ENCODE measurements at places on chromosomes 1 and 21.

DNA sequence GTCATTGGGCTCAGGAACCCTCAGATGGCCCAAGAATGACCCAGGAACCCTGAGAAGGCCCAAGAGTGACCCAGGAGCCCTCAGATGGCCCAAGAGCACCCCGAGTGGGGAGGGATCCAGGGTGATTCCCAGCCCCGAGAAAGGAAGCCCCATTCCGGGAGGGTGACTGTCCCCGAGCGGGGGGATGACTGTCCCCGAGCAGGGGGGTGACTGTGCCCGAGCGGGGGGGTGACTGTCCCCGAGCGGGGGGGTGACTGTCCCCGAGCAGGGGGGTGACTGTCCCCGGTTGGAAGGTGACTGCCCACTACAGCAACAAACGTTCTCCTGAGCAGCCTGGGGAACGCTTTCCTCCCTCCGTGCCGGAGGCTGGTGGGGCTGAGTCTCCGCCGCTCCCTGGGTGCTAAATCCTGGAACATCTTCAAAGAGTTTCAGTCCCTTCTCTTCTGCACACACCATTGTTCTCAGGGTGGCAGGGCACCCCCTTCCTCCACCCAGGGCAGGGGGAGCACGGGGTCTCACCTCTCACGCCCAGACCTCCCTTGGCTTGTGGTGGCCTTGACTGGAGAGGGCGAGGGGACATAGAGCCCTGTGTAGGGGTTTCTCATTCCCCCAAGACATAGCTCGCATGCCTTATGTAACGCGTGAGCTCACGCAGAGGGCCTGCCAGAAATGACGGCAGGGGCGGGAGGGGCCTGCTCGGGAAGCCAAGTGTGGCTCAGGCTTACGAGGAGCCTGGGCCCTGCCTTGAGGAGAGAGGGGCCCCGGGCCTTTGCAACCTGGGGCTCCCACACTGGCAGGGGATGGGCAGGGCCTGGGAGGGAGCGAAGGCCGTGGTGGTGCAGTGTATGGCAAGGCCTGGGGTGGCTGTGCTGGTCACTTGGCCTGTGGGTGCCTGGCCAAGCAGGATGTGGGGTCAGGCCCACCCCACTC, 14.3 kb upstream of the SKI start:
- no peak for DNase-seq

DNA sequence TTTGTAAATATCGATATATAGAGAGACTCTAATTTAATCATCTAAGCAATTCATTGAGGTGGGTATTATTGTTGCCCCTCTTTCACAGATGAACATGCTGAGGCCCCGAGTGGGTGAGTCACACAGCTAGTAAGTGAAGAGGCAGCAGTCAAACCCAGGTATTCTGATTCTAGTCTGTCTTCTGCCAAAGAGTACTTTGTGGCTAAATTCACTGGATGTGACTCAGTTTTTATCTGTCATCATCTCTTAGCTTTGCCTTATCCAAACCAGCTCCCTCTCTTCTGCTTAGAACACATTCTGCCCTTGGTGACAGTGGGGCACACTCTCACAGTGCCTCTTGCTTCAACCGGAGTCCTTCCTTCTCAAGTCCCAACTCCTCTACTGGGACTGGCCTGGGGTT, 11.5 kb downstream of the FCRL5 start:
- no peak for DNase-seq

GRCh38 chr1:63027176-63027575, 243.2 kb downstream of the ATG4C start:
- no peak for DNase-seq

DNA sequence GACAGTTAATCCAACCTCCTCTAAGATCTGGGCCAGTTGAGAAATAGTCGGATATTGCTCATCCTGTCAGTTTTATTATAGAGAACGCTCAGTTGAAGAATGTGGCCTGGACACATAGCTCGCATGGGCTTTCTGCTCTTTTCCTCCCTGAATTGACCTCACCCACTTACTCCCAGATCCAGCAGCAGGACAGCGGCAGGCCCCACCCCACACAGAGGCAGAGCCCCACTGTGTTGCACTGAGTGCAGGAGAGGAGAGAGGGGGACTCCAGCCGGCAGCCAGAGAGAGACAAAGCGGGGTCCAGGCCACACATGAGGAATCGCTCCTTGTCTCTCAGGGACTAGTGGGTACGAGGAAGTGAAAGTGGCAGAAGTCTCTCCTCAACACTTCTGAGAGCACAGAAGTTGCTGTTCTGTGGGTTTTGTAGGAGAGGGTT, 78.6 kb downstream of the LAMC1 start:
- no peak for DNase-seq

DNA sequence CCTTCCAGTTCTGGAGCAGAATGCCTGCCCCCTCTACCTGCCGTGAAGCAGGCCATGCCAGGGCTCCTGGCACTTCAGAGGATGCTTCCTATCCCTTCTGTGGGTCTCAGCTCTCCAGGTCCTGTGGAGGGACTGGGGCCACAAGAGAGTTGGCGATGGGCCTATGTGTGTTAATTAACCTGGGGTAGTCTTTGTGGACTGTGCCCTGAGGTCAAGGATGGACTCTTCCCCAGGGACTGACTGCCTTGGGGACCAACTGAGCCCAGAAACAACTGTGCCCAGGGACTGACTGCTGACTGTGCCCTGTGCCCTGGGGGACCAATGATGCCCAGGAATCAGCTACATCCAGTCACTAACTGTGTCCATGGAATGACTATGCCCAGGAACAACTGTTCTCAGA, 37.5 kb upstream of the POU3F1 start:
- DNase-seq = no peak

GRCh38 chr1:185786524-185786923, 52.3 kb downstream of the HMCN1 start:
- no peak for DNase-seq

GRCh38 chr21:36672737-36673136, 26.2 kb upstream of the SIM2 start:
- DNase-seq = no peak

GRCh38 chr1:220526294-220526693, 1.6 kb upstream of the MARK1 start:
- DNase-seq = no peak
